ENCODE measurements at places on chromosomes 4 and X.

DNA sequence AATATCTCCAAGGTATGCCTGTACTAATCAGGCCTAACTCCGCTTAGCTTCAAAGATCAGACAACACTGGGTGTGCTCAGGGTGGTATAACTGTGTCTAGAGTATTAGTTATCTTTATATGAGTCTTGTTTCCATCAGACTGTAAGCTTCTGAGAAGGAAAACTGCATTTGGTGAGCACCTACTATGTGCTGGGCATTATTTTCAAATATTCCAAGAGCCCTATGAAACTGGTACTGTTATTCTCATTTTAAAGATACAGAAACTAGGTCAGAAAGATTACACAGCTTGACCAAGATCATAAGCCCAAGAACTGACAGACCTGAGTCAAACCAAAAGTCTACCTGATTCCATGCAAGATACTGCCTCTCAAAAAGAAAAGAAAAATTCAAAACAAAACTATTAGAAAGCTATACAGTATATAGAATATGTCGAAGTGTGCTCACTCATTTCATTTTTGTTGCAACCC is 44.4 kb downstream of the LRBA start:
- DNase-seq = no peak

DNA sequence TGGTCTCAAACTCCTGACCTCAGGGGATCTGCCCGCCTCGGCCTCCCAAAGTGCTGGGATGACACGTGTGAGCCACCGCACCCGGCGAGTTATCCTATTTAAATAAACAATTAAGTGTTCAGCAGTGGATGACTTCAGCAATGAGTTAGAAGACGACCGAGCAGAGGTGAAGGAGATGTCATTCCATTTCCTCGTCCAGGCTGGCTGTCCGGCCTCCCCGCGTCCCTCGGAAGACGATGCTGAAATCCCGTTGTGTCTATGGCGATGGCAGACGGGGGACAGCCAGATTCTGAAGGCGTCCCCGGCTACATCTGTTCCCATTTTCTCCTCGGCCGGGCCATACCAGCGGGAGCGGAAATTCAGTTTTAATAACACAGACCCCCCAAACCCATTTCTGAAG is 209.8 kb downstream of the CRLF2 start:
- DNase-seq = no peak

DNA sequence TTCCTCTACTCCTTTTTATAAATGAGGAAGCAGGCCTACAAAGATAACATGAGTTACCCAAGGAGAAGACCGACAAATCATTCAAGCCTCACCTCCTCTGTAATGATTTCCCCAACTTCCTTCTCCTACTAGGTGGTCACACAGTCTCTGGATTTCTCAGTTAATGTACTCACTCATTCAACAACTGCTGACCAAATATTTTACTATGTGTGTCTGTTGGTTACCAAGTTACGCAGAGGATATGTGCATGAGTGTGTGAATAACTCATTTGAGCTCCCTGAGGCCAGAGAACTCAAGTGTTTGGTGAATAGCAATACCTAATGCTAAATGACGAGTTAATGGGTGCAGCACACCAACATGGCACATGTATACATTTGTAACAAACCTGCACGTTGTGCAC is 10.4 kb downstream of the CASK start:
- DNase-seq = no peak

DNA sequence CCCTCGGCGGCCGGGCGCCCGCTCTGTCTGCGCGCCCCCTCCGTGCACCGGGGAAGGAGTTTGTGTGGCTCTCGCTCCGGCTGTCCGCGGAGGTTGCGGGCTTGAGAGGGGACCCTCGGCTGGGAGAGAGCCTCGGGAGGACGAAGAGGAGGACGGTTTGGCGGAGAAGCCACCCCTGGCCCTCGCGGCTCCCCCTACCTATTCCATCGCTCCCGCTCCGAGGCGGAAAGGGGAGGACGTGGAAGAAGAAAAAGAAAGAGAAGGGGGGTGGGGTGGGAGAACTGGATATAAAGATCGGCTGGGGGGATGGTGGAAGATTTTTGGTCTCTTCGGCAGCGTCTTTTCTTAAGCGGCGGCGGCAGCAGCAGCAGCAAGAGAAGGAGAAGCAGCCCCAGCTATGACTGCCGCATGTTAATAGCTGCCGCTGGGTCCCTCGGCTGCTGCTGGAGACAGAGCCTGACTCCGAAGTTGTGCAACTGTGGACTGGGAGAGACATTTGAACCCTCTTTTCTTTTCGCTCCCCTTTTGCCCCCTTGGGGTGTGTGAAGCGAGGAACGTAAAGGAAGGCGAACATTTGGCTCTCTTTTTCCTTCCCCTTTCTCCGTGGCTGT is 895 bp downstream of the ADGRL3 start:
- DNase-seq = peak; percentile 83

- DNase-seq = no peak
These were observed 50.2 kb downstream of the RPGR start for GRCh38 chrX:38277136-38277535.

DNA sequence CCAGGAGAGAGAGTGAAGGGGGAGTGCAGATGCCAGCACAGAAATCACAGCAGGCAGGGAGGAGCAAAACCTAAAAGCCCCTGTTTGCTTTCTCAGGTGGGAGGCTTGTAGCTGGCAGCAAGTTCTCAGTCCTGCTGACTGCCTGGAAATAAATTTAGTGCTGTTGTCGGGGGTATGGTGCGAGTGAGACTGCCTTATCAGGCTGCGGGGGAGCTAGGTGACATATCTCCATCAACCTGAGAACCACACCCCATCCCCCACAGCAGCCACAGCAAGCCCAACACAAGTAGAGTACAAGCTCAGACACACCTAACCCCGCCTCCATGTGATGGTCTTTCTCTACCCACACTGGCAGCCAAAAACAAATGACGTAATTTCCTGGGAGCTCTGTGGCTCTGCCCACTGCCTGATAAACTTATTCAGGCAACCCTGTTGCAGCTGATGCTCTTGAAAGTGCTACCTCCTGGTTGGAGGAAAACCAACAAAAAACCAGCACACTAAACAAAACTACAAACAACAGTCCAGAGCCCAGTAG is 953.4 kb upstream of the NDST4 start:
- no peak for DNase-seq

DNA sequence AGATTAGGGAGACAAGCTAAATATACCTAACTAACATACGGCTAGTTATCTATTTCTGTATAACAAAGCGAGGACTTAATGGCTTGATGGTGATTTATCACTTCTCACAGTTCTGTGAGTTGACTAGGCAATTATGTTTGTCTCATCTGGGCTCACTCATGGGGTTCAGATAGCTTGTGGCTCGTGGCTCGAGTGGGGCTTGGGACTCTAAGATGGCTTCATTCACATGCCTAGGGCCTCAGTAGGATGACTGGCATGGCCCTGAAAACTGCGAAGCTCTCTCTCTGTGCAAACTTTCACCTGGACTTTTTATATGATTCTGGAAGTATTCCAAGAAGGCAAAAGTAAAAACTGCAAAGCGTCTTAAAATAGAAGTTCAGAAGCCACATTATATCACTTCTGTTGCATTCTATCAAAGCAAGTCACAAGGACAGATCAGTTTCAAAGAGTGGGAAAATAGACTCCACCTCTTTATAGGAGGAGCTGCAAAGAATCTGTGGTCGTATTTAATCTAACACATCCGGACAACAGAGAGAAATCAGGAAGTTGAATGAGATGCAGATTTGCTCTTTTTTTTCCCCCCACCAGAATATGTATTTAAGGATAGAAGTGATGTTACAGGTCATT is 491.2 kb downstream of the INPP4B start:
- DNase-seq = no peak

- DNase-seq = no peak
These were observed 7.9 kb downstream of the RHOH start for GRCh38 chr4:40204507-40205258.

Measured in NCI-H1417 (cell line).